Stimulated activated CD4-positive, alpha-beta T cell treated with anti-CD3 and anti-CD28 coated beads, Interleukin-1b, Interleukin-23, amount 100 ng/mL, for 4 hours (primary cell): ENCODE measurements at places on chromosomes 7 and 10.

- DNase-seq, result no peak
These were observed 8.5 kb downstream of the ZNF138 start for GRCh38 chr7:64802699-64803098.

DNA sequence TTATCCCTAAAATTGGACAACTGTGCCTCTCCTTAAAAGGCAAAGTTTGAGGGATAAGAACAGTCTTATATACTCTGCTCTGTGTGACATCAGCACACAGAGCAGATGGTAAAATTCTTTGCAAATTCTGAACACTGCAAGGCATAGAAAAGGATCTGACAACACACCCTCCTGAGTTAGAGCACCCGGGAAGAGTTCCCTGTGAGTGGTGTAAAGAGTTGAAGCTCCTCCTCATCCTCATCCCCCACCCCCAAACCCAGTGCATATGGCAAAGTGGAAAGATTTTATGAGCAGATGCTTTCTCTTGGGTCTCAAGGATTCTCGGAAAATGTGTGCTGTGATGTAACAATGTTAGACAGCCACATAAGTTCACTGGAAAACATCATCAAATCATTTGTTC is 40.0 kb upstream of the DGKI start:
- no peak for DNase-seq

- DNase-seq, result no peak
These were observed 383.4 kb upstream of the ADARB2 start for GRCh38 chr10:2120746-2121145.

- DNase-seq, result no peak
These were observed 45.6 kb upstream of the CFAP46 start for GRCh38 chr10:132987671-132988571.

GRCh38 chr10:5254488-5254887 is 57.9 kb downstream of the AKR1C4 start:
- no peak for DNase-seq
